Stimulated activated CD4-positive, alpha-beta T cell treated with anti-CD3 and anti-CD28 coated beads, Interleukin-2, amount 100 ng/mL, for 24 hours (primary cell): ENCODE measurements at places on chromosomes 1 and 21.

DNA sequence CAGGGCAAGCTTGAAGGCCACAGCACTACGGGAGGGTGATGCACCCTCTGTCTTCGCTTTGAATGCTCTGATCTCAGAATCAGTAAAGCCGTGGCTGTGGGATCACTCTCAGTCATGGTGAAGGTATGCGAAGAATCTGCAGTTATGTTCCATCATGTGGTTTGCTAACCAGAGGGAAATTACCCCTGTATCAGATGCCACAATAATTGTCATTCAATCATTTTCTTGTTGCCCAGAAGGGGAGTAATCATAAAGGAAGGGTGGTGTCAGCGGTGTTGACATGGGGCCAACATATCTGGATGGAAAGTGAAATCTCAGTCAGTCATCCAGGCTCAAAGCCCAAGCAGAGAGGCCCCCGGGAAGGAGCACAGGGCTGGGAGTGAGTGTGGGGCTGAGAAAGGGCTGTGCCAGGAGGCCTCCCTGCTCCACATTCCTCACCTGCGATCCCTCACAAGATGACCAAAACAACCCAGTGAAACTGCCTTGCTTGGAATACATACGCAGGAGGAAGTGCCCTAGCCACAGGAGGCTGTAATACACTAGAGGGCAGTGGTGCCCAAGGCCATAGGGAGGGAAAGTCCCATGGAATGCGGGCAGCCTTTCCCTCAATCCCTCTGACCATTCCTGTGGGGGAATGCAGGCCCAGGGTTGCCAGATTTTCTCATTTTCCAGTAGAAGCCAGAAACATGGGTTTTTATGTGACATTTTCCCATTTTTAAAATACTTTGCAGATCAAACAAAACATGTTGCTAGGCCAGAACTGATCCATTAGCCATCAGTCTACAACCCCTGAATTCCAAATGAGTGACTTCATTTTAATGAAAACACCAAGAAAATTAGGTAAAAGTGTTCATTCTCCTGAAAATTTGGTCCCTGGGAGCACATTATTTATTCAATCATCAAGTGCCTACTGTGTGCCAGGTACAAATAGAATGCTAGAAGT, 95.7 kb upstream of the VANGL1 start:
- no peak for DNase-seq

- no peak for DNase-seq
These were observed 1.7 kb downstream of the DHCR24 start for GRCh38 chr1:54885237-54885679.

GRCh38 chr1:228373681-228374571, 32.7 kb downstream of the TRIM11 start:
- no peak for DNase-seq

DNA sequence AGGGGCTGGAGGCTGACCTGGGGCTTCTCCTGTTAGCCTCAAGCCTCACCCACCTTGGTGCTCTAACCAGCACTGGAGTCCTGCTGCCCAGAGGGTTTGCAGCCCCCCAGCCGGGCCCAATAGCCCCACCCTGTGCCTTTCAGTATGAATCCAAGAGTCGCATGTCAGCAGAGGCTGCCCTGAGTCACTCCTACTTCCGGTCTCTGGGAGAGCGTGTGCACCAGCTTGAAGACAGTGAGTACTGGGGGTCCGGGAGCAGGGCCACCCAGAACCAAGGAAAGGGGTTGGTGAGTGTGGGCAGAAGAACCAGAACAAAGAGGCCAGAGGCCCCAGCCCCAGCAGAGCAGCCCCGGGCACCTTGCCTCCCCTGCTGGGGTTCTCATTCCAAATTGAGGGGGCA, 25.6 kb downstream of the CDK18 start:
- no peak for DNase-seq

GRCh38 chr1:35557118-35557610, at the start of gene KIAA0319L:
TSS of gene KIAA0319L (minus strand) at chr1:35557403. CDS start at chr1:35554491, 2,912 bp downstream.
- no peak for DNase-seq
